Activated CD4-positive, alpha-beta T cell treated with anti-CD3 and anti-CD28 coated beads, Interleukin-2, amount 10 ng/mL, durations not matched to agents 24 days and 14 days (primary cell): ENCODE measurements at places on chromosomes 4 and X. TPM values are rescaled to one million over a fixed set of nuclear protein-coding genes. Genes with fewer than 3 reads are reported as not detected.

RNF150 gene
- 0.02 TPM in 1 of 2 replicates, not detected in the other for total RNA-seq

DNA sequence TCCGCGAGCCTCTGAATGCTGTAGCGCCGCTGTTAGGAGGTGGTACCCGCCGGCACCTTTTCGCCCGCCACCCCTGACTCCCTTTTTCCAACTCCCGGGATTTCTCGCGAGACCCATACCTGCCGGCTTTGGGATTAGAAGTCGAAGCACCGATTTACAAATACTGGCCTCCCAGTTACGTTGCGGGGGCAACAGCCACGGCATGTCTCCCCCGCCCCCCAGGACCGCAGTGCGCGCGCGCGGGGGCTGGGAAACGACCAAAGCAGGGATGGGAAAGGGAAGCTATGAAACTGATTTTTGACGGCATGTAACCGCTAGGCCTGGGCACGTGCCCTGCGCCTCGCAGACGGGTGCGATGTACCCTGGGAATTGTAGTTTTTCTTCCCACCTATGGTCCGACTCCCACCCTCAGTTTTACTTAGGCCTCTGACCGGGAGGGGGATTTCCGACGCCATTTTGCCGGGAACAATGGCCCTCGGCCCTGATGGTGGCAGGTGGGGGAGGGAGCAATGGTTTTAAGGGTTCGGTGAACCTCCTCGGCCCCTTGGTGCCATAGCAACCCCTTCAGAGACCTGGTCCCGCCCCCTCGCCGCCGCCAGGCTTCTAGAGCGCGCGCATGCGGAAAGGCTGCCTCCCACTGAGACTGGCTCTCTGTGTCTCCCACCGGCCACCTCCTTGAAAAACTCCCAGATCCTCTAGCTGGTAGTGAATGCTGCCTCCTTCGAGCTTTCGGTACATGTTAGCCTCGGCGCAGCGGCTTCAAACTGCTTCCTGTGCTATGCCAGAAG lies 772 bp upstream of the WNK3 start:
- DNase-seq = peak; percentile 68

- no peak for DNase-seq
Measured at GRCh38 chr4:145907390-145907789, 31.2 kb downstream of the ZNF827 start.

GRCh38 chr4:141565379-141566089 lies 70.8 kb upstream of the IL15 start:
- DNase-seq = no peak

DNA sequence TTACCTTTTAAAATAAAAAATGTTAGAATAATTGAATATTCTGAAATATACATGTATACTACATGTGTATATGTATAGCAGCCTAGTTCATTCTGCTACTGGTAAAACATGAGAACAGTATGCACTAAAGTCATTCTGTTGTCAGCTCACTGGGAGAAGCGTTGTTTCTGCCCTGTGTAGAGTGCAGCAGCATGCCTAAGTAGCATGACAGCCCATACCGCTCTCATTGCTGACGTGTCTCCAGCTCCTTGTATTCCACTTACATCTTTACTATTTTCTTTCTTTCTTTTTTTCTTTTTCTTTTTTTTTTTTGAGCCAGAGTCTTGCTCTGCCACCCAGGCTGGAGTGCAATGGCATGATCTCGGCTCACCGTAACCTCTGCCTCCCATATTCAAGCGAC lies 90.7 kb downstream of the KLHL8 start:
- no peak for DNase-seq

DNA sequence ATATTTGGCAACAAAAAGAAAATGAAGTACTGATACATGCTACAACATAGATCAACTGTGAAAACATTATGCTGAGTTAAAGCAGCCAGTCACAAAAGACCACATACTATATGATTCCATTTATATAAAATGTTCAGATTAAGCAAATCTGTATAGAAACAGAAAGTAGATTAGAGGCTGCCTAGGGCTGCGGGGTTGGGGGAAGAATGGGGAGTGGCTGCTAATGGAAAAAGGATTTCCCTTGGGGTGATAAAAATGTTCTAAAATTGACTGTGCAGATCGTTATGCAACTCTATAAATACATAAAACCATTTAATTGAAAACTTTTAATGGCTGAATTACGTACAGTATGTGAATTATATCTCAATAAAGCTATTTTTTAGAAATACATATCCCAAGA lies 46.8 kb downstream of the NEK1 start:
- DNase-seq = no peak
